ENCODE measurements at places on chromosomes 16 and 17.

- no peak for DNase-seq
These were observed 1.7 kb upstream of the ITGAE start for GRCh38 chr17:3802461-3803307.

GRCh38 chr16:67399218-67399733 lies 6.0 kb upstream of the TPPP3 start:
- no peak for DNase-seq

- no peak for DNase-seq
These were observed 76.8 kb downstream of the RPGRIP1L start for GRCh38 chr16:53626811-53627210.

DNA sequence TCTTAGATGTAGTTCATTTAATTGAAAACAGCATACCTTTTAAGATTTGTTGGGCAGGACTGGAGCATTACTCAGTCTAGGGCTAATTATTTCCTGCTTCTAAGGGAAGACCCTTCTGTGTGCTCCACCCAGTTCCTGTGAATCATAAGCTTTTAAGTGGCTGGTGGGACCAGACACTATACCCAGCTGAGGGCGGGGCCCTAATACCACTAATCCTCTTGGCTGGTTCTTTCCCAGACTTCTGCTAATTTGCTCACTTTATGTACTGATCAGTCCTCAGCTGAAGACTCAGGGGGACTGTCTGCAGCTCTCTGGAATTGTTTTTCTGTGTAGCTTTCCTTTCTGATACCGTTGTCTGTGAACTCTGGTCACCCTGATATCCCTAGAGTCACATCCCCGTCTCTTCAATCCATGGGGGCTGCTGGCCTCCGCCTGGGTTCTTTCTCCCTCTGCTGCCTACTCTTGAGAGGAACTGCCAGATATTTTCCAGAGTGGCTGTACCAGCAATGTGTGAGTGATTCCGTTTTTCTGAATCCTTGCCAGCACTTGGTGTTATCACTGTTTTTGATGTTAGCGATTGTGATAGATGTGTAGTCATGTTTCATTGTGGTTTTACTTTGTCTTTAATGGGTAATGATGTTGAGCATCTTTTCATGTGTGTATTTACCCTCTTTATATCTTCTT lies 35.1 kb downstream of the MFSD11 start:
- no peak for DNase-seq

DNA sequence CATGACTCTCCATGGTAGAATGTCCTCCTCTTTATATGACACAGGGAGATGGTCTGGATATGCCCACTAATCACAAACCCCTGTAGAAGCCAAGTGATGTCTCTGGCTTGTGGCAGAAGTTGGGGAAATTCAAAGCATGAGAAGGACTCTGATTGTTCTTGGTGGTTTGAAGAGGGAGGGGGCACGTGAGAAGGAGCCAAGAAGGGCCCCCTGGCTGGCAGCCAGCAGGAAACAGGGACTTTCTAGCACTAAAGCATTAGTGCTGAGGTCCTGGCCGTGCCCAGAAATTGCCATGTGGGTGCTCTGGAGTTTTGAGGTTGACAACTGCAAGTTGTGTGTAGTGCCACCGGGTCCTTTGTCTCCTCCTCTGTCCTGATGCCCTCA lies 199.9 kb downstream of the LGALS9B start:
- DNase-seq = no peak

DNA sequence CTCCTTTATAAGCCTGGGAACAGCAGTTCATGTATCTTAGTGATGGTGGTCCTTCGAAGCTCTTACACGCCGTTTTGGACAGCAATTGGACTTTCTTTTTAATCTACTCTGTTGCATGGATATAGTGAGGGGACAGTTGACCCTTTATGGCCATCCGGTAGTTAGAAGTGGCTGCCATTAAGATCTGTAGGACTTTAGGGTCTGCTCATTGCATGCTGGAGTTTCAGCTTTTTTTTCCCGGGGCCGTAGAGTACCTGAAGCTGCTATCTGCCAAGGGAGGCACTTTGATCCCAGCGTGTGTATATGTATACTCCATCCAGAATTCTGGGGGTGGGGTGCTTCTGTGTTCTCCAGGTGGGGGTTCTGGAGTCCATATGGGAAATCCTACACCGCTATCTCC lies 1.2 kb downstream of the CYB5D1 start:
- no peak for DNase-seq

- no peak for DNase-seq
These were observed 93.6 kb upstream of the KCNJ16 start for GRCh38 chr17:69981441-69981840.

DNA sequence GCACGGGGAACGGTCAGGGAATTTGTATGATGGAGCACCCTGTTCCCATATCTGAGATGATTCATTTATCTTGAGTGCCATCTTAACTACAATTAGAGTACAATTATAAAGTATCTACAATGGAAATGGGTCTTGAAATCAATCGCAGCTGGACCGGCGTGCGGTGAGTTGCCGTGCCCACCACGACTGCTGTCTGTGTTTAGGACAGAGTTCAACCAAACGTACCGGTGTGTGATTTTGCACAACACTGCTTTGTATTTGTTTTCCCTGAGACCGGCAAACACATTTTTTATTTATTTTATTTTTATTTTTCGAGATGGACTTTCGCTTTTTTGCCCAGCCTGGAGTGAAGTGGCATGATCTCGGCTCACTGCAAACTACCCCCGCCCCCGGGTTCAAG lies 457.0 kb downstream of the WWOX start:
- no peak for DNase-seq

DNA sequence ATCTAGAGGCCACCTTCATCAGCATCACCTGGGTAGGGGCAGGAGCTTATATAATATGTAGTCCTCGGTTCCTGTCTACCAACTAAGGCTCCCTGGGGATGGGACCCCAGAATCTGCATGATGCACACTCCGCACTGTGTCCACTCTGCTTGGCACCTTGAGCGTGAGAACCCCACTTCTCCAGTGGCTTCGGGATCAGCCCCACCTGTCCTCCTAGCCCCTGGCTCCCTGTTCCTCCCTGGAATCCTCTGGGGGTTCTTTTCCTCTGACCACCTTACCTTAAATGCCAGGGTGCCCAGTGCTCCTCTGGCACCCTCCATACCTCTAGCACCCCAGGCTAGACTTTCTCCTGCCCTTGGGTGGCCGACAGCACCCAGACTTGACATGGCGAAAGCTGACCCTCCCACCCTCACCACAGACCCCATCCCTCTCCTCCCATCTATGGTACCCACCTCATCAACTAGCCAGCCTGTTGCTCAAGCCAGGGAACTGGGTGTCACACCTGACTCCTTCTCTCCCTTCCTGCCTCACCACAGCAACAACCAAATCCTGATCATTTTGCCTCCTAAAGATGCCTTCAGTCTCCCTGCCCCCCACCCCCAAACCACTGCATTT lies 2.8 kb upstream of the NXPH3 start:
- no peak for DNase-seq
